ENCODE measurements at places on chromosomes 16 and 17.

DNA sequence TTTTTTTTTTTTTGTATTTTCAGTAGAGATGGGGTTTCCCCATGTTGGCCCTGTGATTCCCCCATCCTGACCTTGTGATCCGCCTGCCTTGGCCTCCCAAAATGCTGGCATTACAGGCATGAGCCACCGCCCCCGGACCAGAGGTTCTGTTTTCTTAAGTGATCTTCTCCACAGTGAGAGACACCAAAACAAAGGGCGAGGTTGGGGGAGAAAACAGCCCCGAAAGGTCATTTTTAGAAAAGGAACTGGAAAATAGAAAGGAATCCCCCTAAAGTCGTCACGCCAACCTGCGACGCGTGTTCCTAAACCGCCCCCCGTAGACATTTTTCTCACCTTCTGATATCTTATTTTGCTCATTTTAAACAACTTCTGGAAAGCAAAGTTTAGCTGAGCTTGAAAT lies 6.1 kb upstream of the AXIN2 start:
- DNase-seq, result no peak

GRCh38 chr16:67169642-67170167 lies 633 bp upstream of the NOL3 start:
- peak; percentile 22 for DNase-seq

GRCh38 chr17:28018439-28019070 lies 23.9 kb upstream of the NLK start:
- DNase-seq, result peak; percentile 41

DNA sequence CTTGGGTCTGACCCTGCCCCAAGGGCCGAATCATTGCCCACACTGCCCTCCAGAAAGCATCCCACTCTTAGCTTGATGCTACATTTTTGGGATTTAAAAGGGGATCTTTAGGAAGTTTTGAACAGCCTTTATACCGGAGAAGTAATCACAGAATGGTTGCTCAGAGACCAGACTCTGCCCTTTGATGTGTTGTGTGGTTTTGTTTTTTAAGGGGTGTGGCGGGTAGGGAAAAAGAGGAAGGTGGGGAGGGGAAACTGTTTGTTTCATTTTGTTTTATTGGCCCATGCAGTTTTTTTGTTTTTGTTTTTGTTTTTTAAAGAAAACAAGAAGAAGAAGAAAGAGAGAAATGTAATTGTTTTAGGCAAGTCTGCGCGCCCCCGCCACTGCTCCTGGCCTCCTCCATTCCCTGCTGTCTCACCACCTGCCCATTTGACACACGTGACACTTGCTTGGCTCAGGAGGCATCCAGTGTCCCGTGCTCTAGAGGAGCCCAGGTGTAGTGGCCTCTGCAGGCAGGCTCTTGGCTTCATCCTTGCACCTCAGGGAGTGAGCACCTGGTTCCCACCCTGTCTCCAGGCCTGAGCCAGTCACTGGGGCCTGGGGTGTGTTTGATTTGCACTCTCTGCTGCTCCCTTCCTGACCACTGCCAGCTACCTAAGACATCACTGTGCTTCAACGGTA lies 35.7 kb downstream of the GNAO1 start:
- no peak for DNase-seq

DNA sequence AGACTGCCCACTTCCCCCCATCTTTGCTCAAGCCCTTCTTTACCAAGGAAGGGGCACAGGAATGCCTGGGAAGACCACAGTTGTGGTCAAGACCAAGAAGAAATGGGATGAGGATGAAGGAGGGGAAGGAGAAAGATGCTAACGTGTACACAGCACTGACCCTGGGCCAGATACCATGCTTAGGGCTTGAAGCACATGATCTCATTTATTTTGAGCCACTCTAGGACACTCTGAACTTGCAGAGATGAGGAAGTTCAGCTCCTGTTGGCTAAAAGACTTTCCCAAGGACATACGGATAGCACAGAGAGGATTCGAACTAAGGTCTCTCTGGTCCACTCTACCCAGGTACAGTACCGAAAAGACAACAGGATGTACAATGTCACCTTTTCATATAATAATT lies 42.6 kb downstream of the PIK3R5 start:
- DNase-seq, result no peak

GRCh38 chr17:64491034-64491860 lies 5.6 kb downstream of the POLG2 start:
- peak; percentile 52 for DNase-seq

DNA sequence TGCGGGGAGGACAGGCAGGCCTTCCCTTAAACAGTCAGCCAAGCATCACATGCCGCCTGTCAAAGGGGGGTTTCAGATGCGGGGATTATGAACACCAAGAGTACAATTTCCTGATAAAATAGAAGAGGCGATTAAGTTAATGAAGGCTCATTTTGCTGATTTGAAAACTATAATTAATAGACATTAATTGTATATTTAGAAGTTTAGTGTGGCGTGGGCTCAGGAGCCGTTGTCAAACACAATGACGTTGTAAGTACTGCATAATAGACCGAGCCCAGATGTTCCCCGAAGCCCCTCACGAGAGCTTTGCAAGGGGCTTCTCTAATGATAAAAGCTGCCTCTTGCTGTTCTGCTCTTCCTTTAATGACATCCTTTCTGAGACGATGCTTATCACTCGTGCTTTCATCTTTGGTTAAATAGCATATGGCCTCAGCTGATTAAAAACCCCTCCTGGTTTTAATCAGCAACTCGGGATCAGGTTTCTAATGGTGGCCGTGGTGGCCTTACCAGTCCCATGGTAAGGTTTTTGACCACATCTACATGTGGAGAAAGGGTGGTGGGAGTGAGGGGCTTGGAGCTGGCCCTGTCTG lies 28.2 kb downstream of the SNX20 start:
- DNase-seq, result no peak

- DNase-seq, result no peak
Measured at GRCh38 chr16:87583453-87584131, 18.7 kb upstream of the JPH3 start.

GRCh38 chr16:49743203-49743464 lies 112.8 kb downstream of the ZNF423 start:
- DNase-seq, result no peak

DNA sequence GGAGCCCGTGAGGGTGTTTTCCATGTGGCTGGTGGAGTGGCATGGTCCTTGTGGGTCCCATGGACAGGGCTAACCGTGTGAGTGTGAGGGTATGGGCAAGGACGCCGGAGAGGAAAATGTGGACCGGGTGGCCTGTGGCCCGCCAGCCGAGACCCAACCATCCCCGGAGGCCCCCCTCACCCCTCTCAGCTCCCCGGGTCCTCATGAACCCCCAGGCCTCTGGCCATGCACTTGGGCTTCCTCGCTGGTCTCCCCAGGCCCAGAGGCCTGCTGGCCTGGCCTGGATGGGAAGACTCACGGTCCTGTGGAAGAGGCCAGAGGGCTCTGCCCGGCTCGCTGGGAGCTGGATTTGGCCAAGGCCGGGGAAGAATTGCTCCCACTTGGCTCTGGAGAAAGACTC lies 13.1 kb downstream of the RAP1GAP2 start:
- DNase-seq, result no peak

DNA sequence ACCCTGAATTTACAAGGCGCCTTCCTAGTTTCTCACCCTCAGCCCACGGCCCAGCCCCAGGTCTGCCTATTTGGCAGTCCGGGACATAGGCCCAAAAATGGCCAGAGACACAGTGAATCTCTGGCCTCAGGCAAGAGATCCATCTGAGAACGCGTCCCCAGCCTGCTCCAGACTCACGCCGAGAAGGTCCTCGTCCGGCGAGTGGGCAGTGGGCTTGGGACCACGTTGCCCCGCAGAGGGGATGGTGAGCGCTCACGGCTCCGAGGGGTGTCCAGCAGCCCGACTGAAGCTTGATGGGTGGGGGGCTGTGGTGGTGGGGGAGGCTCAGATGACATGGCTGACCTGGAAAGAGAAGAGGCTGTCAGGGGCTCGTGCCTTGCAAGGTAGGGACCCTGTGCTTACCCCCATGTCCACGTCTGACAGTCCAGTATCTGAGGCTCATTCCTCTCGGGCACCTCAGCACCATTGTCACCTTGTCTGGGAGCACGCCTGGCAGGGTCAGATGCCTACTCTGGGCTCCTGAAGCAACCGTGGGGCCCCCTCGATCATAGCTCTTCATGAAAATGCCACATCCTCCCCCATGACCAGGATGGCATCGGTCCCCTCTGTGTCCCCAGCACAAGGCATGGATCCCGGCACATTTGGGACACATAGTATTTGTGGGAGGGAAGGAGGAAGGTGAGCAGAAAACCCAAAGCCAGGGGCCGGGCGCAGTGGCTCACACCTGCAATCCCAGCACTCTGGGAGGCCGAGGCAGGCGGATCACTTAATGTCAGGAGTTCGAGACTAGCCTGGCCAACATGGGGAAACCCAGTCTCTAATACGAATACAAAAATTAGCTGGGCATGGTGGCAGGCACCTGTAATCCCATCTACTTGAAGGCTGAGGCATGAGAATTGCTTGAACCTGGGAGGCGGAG lies 9.6 kb downstream of the CARHSP1 start:
- no peak for DNase-seq

DNA sequence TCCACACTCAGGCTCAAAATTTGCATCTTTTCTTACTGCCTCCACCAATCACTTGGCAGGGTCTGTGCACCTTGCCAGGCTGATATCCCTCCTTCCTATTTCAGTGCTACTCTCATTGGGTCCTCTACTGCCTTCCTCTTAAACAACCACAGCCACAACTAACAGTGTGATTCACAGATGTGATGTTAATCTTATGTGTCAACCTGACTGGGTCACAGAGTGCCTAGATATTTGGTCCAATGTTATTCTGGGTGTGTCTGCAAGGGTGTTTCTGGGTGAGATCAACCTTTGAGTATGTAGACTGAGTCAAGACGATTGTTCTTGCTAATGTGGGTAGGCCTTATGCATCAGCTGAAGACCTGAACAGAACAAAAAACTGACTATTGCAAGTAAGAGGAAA lies 51.3 kb upstream of the IRX6 start:
- peak; percentile 2 for DNase-seq

GRCh38 chr17:1461198-1461944 lies 5.3 kb upstream of the CRK start:
- DNase-seq, result peak; percentile 17

- DNase-seq, result no peak
Measured at GRCh38 chr16:84180519-84181140, 6.2 kb downstream of the TAF1C start.

DNA sequence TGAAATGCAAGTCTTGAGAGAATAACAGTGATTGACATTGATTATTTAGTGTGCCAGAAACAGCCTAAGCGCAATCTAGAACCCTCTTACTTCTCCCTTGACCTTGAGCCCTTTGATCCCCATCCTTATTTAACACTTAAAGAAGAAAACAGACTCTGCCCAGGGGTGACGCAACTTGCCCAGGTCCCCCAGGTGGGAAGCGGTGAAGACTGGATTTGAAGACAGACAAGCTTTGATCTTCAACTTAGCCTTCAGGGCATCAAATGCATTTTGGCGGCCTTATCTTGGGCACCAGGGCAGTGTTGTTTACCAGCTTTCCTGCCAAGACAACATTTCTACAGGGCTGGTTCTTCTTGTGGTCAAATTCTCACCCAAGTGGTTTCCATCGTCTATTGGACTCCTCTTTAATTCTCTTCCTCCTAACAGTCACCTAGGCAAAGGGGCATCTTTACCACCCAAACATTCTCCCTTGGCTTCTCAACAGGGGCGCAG lies 8.9 kb upstream of the CIITA start:
- DNase-seq, result no peak

DNA sequence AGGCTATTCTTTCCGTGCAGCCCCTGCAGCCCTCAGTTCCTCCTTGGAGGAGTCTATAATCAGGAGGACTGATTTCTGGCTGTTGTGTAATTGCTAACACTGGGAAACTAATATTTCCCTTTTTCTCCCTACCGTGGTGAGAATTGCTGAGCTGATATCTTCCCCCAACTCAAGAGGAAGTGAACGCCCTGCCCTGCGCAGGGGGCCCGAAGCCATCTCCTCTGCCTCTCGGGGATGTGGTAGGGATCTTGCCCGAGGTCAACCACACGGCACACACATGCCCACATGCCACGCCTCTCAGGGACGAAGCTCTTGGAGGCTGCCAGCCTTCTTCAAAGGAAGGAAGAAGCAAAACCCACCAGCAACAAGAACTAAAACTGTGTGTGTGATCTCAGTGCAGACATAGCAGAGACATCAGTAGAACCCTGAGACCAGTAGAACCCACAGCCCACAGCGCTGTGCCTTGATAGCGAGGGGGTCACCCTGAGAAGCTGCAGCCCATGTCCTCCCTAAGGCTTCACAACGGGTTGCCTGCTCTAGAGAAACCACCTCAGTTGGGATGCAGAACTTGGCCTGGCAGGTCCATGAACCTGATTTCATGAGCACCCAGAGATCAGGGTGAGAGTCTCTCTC lies 8.9 kb upstream of the ULK2 start:
- no peak for DNase-seq

DNA sequence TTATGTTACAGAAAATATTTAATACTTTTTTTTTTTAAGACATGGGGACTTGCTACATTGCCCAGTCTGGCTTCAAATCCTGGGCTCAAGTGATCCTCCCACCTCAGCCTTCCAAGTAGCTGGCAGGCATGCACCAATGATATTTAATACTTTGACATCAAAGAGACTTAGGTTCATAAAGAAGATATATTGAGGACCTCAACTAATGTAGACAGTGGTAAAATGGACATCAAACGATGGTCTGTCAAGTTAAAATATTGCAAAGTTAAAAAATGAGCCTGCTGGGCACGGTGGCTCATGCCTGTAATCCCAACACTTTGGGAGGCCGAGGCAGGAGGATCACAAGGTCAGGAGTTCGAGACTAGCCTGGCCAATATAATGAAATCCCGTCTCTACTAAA lies 8.7 kb downstream of the TEFM start:
- DNase-seq, result no peak

DNA sequence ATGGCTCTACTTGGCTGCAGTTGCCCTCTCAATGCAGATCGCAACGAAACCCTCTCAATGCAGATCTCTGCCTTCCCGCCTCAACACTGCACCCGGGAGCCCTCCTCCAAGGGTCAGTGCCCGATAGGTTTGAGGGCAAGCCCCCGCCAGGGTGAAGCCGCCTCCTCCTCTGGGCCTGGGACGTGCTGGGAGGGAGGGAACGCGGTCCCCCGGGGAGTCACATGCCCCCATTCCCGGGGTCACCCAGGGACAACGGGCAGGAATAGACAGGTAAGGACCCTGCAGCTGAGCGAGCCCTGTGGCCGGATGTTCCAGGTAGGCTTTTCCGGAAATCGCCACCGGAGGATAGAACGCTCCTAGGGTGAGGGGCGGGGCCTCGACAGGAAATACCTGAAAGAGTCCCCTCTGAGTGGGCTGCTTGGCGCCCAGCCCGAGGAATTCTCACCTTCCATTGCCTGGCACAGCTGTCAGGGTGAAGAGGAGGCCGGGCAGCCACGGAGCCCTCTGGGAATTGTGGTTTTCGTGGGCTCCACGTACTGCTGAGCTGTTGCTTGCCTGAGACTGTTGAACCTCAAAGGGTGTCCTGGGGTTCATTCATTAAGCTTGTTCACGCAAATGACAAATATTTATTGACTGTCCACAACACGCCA lies 12.8 kb downstream of the ZNF174 start:
- peak; percentile 9 for DNase-seq

GRCh38 chr17:62627904-62628633 lies 599 bp downstream of the MRC2 start:
- DNase-seq, result peak; percentile 30

GRCh38 chr16:54446639-54447038 lies 160.1 kb upstream of the IRX3 start:
- peak; percentile 92 for DNase-seq

All from kidney tubule cell (primary cell).